ENCODE measurements at places on chromosomes 6 and 20. TPM values are rescaled to one million over a fixed set of nuclear protein-coding genes. Genes with fewer than 3 reads are reported as not detected.
A peak's percentile ranks its signal among the peaks of the same experiment; 100 is the strongest.

GRCh38 chr6:133969921-133970295, 16.9 kb downstream of the TBPL1 start:
- no peak for DNase-seq

DNA sequence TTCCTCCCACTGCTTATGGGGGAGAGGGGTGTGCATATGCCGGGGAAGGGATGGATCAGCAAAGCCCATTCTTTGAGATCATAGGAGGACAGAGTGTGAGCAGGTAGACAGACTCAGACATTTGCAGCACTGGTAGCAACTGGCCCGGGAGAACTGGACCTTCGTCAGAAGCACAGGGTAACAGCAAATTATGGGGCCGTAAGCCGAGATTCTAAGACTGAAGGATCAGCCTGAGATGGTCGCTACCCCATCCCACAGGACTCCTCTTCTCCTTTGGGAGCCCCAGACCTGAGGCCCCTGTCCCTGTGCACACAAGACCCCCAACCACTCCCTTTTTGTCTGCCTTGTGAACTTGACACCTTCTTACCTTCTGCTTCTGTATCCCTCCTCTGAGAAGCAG, 106.5 kb downstream of the TOX2 start:
- no peak for DNase-seq

- DNase-seq = no peak
These were observed 222.2 kb downstream of the OGFRL1 start for GRCh38 chr6:71510856-71511255.

- DNase-seq = no peak
These were observed 36.1 kb downstream of the BICRAL start for GRCh38 chr6:42817907-42818306.

DNA sequence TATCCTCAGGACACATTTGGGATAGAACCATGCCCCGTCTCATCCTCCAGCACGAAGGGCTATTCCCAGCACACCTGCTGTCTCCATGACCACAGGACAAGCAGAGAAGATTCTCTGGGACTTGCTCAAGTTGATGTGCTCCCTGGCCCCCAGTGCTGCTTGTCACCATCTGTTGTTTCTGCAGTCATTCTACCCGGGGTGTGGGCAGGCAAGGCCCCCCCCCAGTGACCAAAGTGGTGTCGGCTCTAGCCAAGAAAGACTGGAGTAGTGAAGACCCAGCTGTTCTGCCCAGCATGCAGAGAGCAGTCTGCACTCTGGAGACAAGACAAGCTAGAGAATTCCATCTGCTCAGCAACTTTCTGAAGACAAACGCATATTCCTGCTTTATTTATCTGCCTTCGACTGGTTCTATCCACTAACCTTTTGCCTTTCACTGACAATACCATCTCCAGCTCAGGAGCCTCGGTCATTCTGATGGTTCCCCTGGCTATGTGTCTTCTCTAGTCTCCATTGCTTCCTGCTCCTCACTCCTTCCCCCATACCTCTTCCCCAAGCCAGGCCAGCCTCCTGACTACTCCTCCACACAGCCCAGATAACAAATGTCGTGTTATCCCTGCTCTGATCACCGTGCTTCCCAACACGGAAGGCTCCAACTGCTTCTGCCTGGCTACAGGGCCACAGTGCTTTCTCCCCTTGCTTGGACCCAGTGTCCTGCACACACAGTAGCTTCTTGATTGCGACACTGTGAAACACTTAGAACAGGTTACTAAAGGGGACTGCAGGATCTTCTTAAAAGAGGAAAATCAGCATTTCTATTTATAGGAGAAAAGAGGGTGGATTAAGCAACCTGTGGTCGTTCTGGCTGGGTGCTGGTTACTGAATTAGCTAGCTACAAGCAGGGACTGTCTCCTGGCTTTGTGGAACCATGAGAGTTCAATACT, 86.7 kb upstream of the EMILIN3 start:
- no peak for DNase-seq

GRCh38 chr20:44012466-44013226, 98.0 kb downstream of the TOX2 start:
- DNase-seq = no peak

GRCh38 chr6:22236626-22237414, 60.0 kb downstream of the PRL start:
- peak; percentile 97 for DNase-seq

DNA sequence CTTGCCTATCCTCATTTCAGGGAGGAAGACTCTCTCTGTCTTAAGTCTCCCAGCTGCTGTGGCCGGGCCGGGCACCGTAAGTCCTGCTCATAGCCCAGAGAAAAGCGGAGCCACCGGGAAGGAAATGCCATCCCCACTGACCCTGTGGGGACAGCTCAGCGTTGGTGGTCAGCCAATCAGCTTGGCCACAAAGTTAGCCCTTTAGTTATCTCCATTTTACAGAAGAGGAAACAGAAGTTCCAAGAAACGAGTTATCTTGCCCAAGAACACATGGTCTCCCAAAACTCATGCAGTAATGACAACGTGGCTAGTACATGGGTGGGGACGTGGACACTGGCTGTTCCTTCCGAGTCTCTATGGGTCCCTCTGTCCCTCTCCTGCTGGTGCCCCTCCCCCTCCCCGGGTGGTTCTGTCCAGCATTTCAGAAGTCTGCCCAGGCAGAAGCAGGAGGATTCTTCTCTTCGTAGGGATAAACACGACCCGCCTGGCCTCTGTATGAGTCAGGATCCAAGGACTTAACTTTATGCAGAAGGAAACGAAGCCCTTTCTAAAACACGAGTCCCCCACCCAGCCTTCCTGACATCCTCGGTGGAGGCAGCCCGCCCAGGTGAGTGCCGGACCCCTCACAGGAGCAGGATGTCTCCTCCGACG, 273.8 kb downstream of the CDH4 start:
- no peak for DNase-seq

- peak; percentile 84 for DNase-seq
These were observed 527.8 kb upstream of the FLRT3 start for GRCh38 chr20:14865169-14865568.

- no peak for DNase-seq
These were observed 70.9 kb downstream of the REV3L start for GRCh38 chr6:111411978-111412566.

DNA sequence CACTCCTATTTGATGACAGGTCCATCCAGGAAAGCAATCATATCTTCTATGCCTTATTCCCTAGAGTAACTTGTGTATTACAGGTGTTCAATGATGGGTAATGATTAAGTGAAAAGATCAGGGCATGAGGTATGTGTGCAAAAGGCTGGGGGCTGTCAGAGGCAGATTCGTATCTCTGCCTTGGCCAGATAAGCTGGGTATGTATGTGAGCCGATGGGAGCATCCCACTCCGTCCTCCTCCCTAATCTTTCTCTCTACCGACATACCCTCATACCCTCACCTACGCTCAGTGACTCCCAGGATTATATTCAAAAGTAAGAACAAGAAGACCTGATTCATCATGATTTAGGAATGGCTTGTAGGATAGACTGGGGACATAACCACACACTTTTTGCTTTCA, 238.7 kb downstream of the PLCB1 start:
- DNase-seq = no peak

GRCh38 chr20:33992145-33992922, 1.4 kb upstream of the RALY start:
- DNase-seq = no peak

- no peak for DNase-seq
These were observed 57.2 kb downstream of the GFRA4 start for GRCh38 chr20:3606021-3606420.

GRCh38 chr20:4814696-4815252, 93.1 kb downstream of the PRND start:
- no peak for DNase-seq

DNA sequence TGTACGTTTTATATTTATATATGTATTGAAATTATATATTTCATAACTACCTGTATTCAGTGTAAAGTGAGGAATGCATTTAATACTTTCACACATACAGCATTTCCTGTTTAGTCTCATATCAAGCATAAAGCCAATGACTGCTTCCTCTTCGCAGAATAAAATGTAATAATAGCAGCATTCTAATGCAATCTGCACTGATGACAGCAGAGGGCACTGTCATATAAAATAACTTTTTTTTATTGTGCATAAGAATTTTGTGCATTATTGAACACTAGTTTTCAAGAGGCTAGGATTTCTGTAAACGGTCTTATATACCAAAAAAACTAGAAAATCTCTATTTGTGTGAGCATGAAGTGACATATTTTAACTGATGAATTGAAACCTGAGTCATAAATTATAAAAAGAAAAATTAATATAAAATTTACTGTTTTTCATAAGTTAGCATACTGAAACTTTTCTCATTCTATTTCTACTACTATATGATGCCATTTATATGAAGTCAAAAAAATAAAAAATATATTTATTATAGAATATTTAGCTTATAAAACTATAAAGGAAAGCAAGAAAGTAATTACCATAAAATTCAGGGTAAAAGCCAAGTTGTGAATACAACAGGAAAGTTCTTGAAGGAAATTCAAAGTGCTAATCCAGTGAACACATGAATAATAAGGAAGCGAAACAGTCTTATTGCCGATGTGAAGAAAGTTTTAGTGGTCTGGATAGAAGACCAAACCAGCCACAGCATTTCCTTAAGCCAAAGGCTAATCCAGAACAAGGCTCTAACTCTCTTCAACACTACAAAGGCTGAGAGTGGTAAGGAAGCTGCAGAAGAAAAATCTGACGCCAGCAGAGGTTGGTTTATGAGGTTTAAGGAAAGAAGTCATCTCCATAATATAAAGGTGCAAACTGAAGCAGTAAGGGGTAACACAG, 36.3 kb downstream of the RNF146 start:
- peak; percentile 74 for DNase-seq

GRCh38 chr20:1927217-1927616, 32.0 kb downstream of the SIRPA start:
- DNase-seq = no peak

DNA sequence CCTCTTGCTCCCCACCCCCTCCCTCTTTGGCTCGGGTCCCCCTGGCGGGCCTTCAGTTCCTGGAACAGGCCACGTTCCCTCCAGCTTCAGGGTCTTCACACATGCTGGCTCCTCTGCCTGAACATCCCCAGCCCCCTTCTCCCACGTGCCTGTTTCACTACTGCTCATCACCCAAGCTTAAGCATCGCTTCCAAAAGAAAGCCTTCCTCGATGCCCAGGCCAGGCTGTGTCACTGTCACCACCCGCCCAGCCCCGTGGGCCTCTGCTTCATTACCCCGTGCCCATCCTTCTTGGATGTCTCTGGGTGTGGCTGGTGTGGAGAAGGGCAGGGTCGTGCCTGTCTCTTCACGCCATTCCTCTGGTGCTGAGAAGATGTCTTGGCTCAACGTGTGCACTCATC, 2.8 kb downstream of the DLGAP4 start:
- DNase-seq = no peak

GRCh38 chr20:5825130-5825719, 75.0 kb downstream of the SHLD1 start:
- no peak for DNase-seq

- DNase-seq = no peak
These were observed 8.0 kb downstream of the FOXC1 start for GRCh38 chr6:1617466-1618310.

DNA sequence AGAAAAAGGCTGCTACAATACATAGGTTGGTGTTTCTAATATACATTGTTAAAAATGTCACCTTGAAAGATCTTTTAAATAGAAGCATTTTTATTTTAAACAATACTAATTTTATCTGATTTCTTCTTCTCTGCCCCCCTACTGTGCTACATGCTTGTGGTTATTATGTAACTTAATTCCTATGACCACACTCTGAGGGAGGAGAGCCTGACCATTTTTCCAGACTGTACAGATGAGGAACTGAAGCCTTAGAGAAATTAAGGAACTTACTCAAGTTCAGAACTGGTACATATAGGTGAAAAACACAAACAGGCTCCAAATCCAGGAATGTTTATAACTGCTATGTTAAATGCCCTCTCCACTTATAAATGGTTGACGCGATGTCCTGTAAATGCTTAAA, 43.4 kb upstream of the ARHGAP18 start:
- no peak for DNase-seq

- DNase-seq = peak; percentile 30
These were observed 19.1 kb downstream of the TGM3 start for GRCh38 chr20:2314759-2315439.

DNA sequence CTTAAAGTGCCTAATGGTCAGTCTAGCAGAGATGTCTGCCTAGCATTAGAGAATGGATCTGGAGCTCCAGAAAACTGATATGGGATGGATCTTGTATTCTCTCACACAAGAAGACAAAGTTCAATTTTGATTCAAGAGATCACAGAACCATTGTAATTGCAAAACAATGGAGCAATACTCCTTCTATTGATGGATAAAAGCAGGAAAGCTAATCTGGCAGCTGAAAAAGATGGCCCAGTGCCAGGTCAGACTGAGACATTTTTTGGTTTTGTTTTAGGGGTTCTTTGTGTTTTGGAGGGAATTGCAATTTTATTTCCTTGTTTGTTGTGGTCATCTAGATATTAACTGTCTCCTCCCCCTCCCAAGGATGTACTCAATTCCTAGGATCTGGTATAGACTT, 14.6 kb upstream of the ZNF133 start:
- DNase-seq = no peak

- DNase-seq = peak; percentile 32
These were observed 129.7 kb upstream of the BTN3A2 start for GRCh38 chr6:26235302-26235670.

GRCh38 chr6:158347335-158347734, 35.1 kb downstream of the TULP4 start:
- DNase-seq = no peak

DNA sequence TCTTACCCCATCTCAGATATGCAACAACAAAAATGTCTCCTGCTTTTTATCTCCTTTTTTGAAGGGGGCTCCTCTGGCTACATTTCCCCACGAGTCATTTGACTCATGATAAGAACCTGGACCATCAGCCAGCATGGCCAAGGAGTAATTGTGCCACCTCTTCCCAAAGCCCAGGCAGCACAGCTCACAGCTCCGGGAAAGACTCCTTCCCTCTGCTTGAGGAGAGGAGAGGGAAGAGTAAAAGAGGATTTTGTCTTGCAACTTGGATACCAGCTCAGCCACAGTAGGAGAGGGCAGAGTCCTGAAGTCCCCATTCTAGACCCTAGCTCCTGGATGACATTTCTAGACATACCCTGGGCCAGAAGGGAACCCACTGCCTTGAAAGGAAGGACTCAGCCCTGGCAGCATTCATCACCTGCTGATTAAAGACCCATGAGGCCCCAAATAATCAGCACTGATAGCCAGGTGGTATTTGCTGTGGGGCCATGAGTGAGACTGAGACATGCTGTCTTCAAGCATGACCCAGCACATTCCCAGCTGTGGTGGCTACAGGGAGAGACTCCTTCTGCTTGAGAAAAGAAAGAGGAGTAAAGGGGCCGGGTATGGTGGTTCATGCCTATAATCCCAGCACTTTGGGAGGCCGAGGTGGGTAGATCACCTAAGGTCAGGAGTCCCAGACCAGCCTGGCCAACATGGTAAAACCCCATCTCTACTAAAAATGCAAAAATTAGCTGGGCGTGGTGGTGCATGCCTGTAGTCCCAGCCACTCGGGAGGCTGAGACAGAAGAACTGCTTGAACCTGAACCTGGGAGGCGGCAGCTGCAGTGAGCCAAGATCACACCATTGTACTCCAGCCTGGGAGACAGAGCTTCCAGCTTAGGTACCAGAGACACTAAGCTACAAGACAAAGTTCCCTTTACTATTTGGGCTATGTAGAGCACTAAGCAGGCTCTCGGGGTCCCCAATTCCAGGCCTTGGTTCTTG, 28.1 kb downstream of the NCOA6 start:
- no peak for DNase-seq

- DNase-seq = no peak
These were observed 46.4 kb downstream of the ORC3 start for GRCh38 chr6:87636315-87636714.

Gene HLA-DPA1
- not detected for total RNA-seq

Gene PIM1
- 93.3 TPM for total RNA-seq

Gene GID8
- 47.5 TPM for total RNA-seq

Gene PRPH2
- not detected for total RNA-seq

Gene ATP9A
- total RNA-seq = 34.6 TPM

Gene GPRC6A
- total RNA-seq = not detected

Gene THBD
- 3.1 TPM for total RNA-seq

Gene TP53RK
- total RNA-seq = 48.1 TPM

Gene C6orf58
- total RNA-seq = not detected
